T1000 (cell line): ENCODE measurements at places on chromosomes 1 and 21.

GRCh38 chr1:188615321-188615720 lies 1786.6 kb downstream of the PLA2G4A start:
- no peak for DNase-seq

GRCh38 chr1:247218121-247218651 lies 37.7 kb upstream of the VN1R5 start:
- DNase-seq = no peak

- no peak for DNase-seq
Observed at GRCh38 chr1:3529099-3529729, 74.7 kb downstream of the ARHGEF16 start.

- DNase-seq = no peak
Observed at GRCh38 chr1:19469004-19469403, 16.3 kb downstream of the CAPZB start.

GRCh38 chr1:47262787-47263413 lies 30.9 kb upstream of the TAL1 start:
- DNase-seq = no peak

DNA sequence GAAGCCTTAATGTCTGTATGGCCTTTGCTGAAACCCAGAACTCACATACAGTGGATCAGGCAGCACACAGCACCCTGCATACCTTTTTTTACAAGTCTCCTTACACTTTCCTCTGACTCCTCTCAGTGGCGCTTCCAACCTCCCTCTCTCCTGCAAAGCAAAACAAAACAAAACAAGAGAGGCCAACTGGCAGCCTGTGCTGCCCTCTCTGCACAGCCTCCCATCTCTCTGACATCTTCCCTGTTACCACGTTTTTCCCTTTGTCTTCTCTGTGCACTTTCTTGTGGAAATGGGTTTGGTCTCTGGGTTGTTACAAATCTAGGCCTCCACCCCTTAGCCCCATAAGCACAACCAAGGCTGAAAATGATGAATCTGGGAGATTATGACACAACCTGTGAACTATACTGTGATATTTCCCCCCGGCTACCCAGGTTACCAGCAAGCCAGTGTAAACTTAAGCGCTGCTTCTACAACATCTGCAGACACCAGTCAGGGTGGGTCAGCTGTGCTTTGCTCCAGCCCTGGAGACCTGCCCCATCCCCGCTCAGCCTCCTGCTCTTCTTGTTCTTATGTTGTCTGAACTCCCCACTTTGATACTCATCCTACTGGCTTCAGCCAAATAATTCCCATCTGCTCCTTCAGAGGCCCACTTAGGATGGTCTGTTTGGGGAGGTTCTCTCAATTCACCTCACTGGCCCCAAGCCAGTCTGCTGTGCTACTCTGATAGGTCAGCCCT lies 54.9 kb upstream of the FMOD start:
- DNase-seq = no peak

DNA sequence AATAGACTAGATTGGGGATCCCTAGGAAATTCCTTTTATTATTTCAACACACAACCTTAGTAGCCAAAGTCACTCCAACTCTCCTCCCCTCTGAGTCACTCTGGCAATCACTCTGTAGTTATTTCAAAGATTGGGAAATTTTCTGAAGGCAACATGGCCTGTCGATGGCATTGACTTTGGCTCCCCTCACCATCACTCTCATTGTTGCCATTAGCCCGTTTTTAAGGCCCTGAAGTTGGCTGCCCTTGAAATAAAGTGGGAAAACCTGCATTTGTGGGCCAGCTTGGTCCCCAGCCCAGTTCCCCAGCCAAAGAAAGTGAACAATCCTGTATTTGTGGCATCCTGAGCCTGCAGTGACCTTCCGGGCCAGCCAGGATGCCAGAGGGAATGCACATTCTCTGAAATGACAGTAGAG lies 52.5 kb downstream of the CDC7 start:
- DNase-seq = no peak

- DNase-seq = no peak
Observed at GRCh38 chr1:161070761-161071160, 1.1 kb upstream of the ARHGAP30 start.

GRCh38 chr1:164867590-164867989 lies 308.6 kb downstream of the PBX1 start:
- no peak for DNase-seq

DNA sequence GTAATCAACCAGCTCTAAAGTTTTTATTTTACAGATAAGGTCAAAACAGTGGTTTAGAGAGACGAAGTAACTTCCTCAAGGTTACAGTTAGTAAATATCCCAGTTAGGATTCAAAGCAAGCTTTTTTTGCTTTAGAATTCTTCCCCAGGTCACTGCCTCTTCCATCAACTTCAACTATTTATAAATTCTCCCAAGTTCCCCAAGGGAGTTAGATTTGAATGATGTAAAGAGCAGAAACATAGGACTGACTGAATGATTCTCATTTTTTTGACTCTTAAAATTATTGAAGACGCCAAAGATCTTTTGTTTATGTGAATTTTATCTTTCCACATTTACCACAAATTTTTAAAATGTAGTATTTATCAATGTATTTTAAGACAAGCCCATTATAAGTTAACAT lies 4.1 kb downstream of the POGZ start:
- no peak for DNase-seq

- DNase-seq = no peak
Observed at GRCh38 chr1:201119206-201120197, 7.3 kb upstream of the CACNA1S start.

DNA sequence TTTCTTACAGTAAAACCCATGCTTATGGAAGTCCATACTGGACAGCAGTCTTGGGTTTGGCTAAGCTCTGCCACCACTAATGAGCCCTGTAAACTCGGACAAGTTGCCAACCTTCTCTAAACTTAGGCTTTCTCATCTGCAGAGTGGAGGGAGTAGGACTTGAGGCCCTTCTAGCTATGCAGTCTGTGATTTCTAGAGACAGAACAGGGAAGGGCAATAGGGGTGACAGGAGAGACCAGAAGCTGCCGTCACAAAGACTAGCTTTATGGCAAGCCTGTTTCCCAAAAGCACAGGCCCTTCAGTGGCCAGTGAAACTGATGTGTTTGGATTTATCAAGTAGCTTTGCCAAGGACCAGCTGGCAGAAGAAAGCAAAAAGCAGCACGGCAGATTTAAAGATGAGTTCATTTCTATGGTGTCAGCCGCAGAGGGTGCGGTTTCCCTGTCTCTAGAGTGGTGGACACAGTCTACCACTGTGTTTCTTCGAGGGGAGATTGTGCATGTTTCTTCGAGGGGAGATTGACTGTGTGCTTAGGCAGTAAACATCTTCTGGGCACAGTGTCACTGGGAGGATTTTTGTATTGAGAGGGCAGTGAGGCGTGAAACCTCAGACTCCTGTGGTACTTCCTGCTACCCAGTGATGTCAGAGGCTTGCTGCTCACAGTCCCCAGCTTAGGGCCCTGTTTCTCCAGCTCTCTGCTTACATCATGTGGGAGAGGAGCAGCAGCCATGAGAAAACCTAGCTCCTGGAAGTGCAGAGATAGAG lies 119.0 kb downstream of the ROR1 start:
- DNase-seq = no peak

DNA sequence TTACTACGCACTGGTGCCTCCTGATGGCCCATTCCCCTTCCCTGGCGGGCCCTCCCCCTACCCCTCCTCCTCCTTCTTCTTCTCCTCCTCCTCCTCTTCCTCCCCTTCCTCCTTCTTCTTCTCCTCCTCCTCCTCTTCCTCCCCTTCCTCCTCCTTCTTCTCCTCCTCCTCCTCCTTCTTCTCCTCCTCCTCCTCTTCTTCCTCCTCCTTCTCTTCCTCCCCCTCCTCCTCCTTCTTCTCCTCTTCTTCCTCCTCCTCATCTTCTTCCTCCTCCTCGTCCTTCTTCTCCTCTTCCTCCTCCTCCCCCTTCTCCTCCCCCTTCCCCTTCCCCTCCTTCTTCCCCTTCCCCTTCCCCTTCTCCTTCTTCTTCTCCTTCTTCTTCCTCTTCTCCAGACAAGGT lies 64.7 kb upstream of the COG2 start:
- no peak for DNase-seq

GRCh38 chr1:165143437-165144065 lies 213.0 kb downstream of the LMX1A start:
- no peak for DNase-seq

- DNase-seq = no peak
Observed at GRCh38 chr1:109913360-109913879, 2.8 kb downstream of the CSF1 start.
